ENCODE measurements at places on chromosomes 1 and 21. TPM values are rescaled to one million over a fixed set of nuclear protein-coding genes. Genes with fewer than 3 reads are reported as not detected.

DNA sequence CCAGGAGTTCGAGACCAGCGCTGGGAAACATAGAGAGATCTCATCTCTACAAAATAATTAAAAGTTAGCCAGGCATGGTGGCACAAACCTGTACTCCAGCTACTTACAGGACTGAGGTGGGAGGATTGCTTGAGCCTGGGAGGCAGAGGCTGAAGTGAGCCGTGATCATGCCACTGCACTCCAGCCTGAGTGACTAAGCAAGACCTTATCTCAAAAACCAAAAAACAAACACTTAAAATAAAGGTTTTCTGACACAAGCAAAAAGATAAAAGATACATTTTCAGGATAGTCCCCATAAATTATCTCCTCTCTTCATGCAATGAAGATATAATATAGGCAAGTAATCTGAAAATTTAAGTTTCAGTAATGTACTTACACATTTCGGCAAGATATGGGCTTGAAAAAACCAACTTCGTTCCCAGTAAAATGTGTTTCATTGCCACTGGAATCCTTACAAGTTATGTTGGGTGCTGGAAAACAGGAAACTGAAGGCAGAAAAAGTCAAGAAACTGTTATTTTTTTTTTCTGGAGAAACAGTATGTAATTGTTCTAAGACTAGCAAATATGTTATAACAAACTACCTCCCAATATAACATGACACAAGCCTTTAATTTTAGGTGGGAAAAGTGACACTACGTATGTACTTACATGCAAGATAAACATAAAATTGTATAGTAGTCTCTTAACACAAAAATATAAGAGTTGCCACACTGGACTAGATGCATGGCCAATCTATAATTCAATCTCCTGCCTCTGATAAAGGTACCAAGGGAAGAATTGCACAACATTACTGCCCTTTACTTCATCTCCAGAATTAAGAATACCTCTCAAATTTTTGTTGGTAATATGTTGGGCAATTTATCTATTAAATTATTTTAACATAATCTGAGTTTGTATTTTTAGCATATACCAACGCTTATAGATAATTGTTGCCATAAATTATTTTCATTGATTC is 15.7 kb downstream of the TM2D1 start:
- no peak overlapping the region for H3K27ac ChIP-seq
- no peaks in the 10 kb centered on the region for H3K27me3 ChIP-seq
- peaks cover 5% of the 10 kb centered on the region for H3K4me1 ChIP-seq
- no peak overlapping the region for H3K4me3 ChIP-seq
- no peak for DNase-seq
- H3K36me3 ChIP-seq = peaks cover 7% of the 10 kb centered on the region

DNA sequence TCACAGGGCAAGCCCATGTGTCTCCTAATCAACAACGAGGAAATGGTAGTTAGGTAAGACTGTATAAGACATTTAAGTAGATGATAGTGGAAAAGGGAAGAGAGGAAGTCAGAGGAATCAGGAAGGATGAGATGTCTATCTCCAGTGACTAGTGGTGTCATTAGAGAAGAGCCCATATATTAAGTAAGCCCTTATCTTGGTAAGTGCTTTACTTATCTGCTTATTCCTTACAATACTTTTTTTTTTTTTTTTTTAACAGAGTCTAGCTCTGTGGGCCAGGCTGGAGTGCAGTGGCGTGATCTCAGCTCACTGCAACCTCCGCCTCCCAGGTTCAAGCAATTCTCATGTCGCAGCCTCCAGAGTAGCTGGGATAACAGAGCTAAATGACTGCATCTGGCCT is 29.5 kb downstream of the RNF11 start:
- no peak for DNase-seq
- H3K4me3 ChIP-seq = no peak overlapping the region
- no peak overlapping the region for H3K27ac ChIP-seq
- H3K36me3 ChIP-seq = peaks cover 4% of the 10 kb centered on the region
- H3K4me1 ChIP-seq = no peaks in the 10 kb centered on the region
- H3K27me3 ChIP-seq = no peaks in the 10 kb centered on the region

DNA sequence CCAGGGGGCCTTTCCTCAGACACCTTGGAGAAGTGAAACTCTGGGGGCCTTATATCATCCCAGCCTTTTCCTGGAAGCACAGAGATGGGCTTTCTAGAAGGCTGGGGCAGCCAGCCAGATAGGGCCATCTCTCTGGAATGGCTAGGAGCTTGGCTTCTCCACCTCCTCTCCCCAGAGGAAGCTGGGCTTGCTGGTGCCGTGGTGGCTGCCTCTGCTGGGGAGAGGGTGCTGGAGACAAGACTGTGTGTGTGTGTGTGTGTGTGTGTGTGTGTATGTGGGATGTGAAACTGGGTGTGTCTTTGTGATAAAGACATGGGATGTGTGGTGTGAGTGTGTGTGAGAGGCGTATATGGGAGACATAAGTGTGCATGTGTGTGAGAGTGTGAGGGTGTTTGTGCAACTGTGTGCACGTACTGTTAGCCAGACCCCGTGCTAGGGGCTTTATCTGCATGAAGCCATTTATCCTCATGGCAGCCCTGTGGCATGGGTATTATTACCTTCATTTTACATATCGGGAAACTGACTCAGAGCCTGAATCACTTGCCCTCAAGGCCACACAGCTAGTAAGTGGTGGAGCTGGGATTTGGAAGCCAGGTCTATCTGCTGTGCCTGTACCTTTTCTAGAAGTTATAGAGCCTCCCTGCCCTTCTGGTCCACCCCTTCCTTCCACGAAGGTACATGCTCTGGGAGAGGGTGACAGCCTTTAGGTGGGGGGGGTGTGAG is 44.2 kb downstream of the PTPRU start:
- H3K27me3 ChIP-seq = no peaks in the 10 kb centered on the region
- H3K27ac ChIP-seq = no peak overlapping the region
- peaks cover 5% of the 10 kb centered on the region for H3K36me3 ChIP-seq
- no peak for DNase-seq
- peaks cover 17% of the 10 kb centered on the region for H3K4me1 ChIP-seq

Gene LCE2B
- not detected for polyA plus RNA-seq

DNA sequence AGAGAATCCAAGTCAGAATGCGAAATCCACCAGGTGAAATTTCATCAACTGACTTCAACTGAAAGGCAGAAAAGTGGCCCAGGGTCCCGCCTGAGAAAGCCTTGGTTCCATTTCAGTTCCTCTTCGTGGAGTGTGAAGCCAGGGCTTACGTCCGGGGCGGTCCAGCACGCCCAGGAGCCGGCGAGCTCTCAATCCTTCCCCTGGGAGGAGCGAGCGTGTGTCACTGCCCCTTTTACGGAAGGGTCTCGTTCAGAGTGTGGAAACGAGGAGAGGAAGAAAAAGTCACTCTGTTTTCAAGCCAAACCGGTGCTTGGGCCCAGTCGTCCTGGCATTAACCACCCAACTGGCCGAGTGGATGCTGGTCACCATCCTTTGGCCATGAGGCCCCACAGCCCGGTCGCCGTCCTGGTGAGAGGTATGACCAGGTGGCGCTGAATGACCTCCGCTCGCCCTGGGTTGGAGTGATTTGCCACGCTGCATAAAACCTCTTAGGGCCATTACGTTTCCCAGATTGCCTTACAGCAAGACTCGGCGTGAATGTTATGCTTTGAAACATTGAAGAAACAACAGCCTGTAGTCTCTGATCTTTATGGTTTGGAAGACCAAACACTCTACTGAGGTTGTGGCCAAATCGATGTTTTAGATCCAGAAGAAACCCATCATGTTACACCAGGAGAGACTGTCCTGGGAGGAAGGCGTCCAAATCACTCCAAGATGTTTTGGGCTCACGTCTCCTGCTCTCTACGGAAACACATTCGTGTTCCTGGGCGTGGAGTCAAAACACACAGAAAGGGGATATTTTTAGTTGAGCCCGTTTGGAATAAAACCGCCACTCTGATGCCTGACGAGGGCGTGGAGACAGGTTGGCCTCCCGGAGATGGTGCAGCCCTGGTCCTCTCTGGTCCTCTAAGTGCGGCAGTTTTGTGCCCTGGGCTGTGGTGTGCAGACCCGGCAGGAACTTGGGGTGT is 93.6 kb upstream of the ACTRT2 start:
- H3K27me3 ChIP-seq = peaks cover 23% of the 10 kb centered on the region
- no peak overlapping the region for H3K4me3 ChIP-seq
- no peaks in the 10 kb centered on the region for H3K4me1 ChIP-seq
- H3K36me3 ChIP-seq = no peaks in the 10 kb centered on the region
- no peak overlapping the region for H3K27ac ChIP-seq

GRCh38 chr1:171664976-171665375 is 12.5 kb upstream of the MYOC start:
- no peaks in the 10 kb centered on the region for H3K4me1 ChIP-seq
- peaks cover 3% of the 10 kb centered on the region for H3K27me3 ChIP-seq
- H3K4me3 ChIP-seq = no peak overlapping the region
- H3K27ac ChIP-seq = no peak overlapping the region
- no peak for DNase-seq
- H3K36me3 ChIP-seq = no peaks in the 10 kb centered on the region

DNA sequence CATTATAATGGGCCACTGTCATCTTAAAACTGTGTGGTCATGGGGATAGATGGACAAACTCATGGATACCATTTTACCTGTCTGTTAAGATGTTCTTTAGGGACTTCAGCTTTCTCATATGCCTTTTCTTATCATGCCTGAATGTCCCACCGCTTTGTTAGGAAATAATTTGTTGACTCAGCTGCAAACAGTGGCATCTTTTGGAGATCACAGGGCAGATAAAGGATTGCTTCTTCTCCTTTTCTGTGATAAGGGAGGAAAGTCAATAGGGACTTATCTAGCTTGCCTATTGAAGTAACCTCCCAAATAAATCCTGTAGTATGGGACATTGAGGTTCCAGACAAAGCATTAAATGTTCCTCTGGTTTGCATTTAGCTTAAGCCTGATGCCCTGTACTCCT is 79.8 kb upstream of the KIAA0040 start:
- H3K27me3 ChIP-seq = no peaks in the 10 kb centered on the region
- no peak for DNase-seq
- no peaks in the 10 kb centered on the region for H3K4me1 ChIP-seq
- no peak overlapping the region for H3K27ac ChIP-seq

DNA sequence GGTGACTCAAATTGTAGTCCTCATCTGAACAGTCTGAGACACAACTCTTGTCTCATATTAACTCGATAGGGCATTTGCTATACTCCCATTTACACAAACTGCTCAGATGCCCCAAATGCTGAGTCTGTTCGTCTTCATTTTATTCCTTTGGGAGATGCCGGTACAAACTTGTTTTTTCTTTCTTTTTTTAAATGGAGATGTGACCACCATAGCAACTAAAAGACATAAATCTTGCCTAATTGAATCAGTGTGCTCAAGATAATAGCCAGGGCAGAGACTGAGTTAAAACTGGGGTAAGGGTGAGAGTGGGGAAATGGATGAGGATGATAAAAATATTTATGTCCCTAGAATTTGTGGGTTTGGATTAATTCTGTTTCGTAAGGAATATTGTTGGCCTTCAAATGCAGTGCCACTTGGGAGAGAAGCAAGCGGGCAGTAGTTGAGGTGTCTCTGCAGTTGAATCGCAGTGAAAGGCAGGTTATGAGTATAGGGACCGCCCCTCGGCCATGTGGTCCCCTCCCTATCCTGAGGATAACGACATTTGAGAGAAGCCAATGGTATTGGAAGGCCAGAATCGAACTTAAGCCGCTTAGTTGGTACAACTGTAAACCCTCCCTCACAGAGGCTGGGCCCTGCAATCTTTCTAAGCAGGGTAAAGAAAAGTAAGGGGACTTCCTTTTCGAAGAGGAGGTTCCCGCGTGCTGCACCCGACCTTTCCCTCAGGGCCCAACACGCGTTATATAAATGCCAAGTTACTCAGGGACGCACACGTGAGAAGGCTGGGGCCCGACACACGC is 859 bp upstream of the LRRC8B start:
- peak; percentile 30 for DNase-seq
- H3K4me3 ChIP-seq = peak overlapping the region; percentile 77
- H3K27ac ChIP-seq = peak overlapping the region; percentile 84
- no peaks in the 10 kb centered on the region for H3K36me3 ChIP-seq

DNA sequence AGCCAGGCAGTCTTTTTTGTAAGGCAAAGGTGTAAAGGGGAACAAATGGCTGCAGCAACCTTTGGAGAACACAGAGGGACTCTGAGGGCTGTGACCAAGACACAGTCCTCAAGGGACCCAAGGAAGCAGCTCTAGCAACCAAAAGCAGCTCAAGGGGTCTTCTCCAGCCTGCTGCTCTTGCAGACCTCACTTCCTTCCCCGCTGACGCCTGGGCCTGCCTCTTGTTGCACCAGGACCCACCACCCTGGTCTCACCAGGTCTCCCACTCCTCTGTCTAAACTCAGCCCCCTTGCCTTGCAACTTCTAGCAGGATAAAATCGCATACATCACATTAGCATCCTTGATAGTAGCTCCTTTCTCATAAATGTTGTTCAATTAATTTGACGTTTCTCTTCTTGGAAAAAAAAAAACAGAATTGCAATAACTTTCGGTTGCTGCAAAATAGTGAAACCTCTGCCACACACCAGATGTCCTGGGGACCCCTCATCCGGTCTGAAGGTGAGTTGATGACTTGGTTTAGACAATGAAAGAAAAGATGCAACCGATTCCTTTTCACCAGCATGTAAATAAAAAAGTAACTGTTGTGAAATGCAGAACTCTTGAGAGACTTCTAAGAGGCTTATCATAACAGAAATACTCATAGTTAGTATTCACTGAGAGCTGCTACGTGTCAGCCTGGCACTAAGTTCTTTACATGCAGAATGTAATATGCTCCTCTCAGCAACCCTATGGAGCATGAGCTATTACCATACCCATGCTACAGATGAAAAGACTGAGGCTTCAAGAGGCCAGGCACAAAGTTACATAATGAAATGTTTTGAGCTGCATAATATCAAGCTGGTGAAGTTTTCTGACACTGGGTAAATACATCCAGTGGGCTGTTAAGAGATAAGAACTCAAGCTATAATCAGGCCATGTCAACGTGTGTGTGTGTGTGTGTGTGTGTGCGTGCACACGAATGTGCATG is 58.5 kb downstream of the UMODL1 start:
- no peak for DNase-seq
- peaks cover 14% of the 10 kb centered on the region for H3K4me1 ChIP-seq
- H3K36me3 ChIP-seq = no peaks in the 10 kb centered on the region

Gene MSH4
- 0.01 TPM for polyA plus RNA-seq

GRCh38 chr1:63864224-63864641 is 90.4 kb downstream of the ROR1 start:
- no peak for DNase-seq
- no peak overlapping the region for H3K4me3 ChIP-seq
- H3K27ac ChIP-seq = no peak overlapping the region
- no peaks in the 10 kb centered on the region for H3K27me3 ChIP-seq

GRCh38 chr1:220028346-220028895 is 17.9 kb downstream of the EPRS1 start:
- H3K27ac ChIP-seq = no peak overlapping the region
- peaks cover 69% of the 10 kb centered on the region for H3K36me3 ChIP-seq
- H3K27me3 ChIP-seq = no peaks in the 10 kb centered on the region
- no peak overlapping the region for H3K4me3 ChIP-seq
- no peaks in the 10 kb centered on the region for H3K4me1 ChIP-seq
- no peak for DNase-seq

GRCh38 chr1:245621589-245621988 is 466.8 kb downstream of the KIF26B start:
- no peaks in the 10 kb centered on the region for H3K36me3 ChIP-seq
- no peaks in the 10 kb centered on the region for H3K27me3 ChIP-seq
- no peak overlapping the region for H3K27ac ChIP-seq
- H3K4me3 ChIP-seq = no peak overlapping the region

Gene TSPEAR
- polyA plus RNA-seq = 0.33 TPM

Gene FAM110D
- polyA plus RNA-seq = not detected

GRCh38 chr1:226593541-226593940 is 45.0 kb downstream of the STUM start:
- no peak overlapping the region for H3K4me3 ChIP-seq
- no peaks in the 10 kb centered on the region for H3K27me3 ChIP-seq
- H3K4me1 ChIP-seq = no peaks in the 10 kb centered on the region
- H3K36me3 ChIP-seq = no peaks in the 10 kb centered on the region
- no peak for DNase-seq

Gene FAM229A
- polyA plus RNA-seq = 17.6 TPM
